ENCODE measurements at places on chromosomes 13 and 19.

GRCh38 chr19:7516878-7517277 lies 975 bp downstream of the ZNF358 start:
- no peak for DNase-seq

DNA sequence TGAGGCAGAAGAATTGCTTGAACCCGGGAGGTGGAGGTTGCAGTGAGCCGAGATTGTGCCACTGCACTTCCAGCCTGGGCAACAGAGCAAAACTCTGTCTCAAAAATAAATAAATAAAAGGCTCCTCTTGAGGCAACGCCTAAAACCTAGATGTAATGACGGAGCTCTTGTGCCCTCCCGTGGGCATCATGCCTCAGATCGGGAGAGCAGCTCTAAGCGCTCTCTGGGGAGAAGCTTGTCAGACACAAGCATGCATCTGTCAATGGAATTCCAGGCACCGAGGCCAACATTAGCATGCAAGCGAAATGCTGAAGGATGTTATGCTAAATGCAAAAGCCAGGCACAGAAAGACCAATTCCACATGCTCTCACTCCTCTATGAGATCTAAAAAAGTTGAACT lies 45.6 kb upstream of the MRI1 start:
- DNase-seq: peak; percentile 42

DNA sequence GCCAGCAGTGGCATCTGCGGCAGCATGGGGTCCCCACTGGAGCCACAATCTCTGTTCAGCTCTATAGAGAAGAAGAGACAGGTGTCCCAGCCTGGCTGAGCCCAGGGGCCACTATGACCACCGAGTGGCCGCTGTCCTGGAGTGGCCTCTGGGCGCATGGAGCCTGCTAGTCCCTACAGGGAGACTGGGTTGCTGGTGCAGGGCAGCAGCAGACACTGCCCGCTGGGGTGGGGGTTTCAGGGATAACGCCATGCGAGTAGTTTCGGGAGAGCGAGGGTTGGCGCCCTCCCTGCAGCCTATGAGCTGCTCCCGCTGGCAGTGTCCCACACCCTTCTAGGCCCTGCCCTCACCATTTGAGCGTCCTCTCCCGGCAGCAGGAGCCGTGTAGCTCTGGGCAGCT lies 10.9 kb upstream of the TEKTIP1 start:
- DNase-seq: no peak

GRCh38 chr13:113902986-113903775 lies 39.3 kb upstream of the GAS6 start:
- no peak for DNase-seq

DNA sequence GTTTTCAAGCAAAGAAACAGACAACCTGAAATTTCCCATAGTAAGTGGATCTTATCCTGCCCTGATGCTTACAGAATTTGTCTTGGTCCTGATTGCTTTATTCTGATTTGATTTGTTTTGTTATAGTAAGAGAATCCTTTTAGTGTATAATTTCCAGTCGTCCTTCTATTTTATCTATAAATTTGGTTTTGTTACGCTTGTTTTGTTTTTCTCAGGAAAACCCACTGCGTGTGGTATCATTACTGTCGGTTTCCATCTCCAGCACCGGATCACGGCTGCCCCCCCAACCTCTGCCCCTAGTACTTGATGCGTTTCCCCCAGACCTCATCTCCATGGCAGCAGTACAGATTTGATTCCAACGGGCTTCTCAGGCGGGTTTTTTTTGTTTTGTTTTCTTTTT lies 58.0 kb upstream of the PDCD5 start:
- DNase-seq: no peak

DNA sequence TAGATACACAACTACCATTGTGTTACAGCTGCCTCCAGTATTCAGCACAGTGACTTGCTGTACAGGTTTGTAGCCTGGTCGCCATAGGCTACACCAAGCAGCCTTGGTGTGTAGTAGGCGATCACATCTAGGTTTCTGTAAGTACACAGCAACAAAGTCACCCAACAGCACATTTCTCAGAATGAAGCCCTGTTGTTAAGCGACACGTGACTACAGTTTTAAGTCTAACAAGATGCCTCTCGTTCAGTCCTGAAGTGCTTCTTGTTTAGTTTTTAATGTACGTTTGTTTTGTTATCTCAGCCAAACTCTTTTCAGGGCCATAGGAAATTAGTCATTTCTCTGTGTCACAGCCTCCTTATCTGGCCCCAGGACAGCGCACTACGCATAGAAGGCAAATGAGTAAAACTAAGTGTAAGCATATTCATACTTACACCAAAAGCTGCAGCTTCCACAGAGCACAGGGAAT lies 50.0 kb upstream of the GPR183 start:
- DNase-seq: no peak

DNA sequence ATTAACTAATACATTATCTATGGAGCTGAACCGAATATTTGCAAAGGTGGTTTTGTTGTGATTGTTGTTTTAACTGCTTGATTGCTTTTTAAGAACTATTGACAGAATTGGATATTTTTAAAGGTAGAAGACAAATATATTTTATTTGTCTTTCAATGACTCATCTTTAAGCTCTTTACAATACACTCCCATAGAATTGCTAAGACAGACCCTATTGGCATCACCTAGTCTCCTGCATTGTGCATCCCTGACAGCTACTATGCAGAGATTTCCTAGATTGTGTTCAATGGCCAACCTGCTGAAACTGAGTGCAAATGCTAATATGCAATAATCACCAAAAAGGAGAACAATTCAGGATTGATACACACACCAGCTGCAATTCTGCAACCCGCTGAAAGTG lies 19.7 kb upstream of the SCEL start:
- DNase-seq: no peak

GRCh38 chr13:83248751-83249150 lies 633.5 kb downstream of the SLITRK1 start:
- DNase-seq: no peak

DNA sequence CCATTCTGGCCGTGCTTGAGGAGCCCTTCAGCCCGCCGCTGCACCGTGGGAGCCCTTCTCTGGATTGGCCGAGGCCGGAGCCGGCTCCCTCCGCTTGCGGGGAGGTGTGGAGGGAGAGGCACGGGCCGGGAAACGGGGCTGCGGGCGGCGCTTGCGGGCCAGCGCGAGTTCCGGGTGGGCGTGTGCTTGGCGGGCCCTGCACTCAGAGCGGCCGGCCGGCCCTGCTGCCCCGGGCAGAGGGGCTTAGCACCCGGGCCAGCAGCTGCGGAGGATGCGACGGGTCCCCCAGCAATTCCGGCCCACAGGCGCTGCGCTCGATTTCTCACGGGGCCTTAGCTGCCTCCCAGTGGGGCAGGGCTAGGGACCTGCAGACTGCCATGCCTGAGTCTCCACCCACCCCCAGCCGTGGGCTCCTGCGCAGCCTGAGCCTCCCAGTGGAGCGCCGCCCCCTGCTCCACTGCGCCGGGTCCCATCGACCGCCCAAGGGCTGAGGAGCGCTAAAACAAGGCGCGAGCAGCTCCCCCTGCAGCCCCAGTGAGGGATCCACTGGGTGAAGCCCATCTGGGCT lies 76.5 kb downstream of the PCDH20 start:
- no peak for DNase-seq

DNA sequence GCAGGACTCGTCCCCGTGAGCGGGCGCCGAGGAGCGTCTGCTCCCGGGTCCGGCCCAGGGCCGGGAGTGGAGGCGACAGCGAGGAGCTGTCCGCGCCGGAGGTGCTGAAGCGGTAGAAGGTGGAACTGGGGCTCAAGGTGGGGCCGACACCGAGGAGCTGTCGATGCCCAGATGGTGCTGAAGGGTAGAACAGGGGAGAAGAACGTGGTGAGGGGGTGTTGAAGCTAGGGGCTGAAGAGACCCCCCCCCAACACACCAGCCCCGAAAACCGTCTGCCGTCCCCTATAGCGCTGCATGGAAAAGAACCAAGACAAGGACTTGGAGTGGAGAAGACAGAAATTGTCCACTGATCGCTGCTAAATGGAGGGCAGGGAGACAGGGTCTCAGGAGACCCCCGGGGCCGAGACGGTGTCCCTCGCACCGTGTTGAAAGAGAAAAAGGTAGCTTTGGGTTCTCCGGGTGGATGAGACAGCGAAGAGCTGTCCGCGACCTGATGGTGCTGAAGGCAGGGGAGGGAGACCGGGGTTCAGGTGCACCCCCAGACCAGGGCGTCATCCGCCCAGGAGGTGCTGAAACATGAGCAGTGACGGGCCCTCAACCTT lies 7.1 kb upstream of the PDE4C start:
- DNase-seq: peak; percentile 74

- DNase-seq: no peak
Measured at GRCh38 chr13:107665926-107666458, 549.3 kb downstream of the LIG4 start.

DNA sequence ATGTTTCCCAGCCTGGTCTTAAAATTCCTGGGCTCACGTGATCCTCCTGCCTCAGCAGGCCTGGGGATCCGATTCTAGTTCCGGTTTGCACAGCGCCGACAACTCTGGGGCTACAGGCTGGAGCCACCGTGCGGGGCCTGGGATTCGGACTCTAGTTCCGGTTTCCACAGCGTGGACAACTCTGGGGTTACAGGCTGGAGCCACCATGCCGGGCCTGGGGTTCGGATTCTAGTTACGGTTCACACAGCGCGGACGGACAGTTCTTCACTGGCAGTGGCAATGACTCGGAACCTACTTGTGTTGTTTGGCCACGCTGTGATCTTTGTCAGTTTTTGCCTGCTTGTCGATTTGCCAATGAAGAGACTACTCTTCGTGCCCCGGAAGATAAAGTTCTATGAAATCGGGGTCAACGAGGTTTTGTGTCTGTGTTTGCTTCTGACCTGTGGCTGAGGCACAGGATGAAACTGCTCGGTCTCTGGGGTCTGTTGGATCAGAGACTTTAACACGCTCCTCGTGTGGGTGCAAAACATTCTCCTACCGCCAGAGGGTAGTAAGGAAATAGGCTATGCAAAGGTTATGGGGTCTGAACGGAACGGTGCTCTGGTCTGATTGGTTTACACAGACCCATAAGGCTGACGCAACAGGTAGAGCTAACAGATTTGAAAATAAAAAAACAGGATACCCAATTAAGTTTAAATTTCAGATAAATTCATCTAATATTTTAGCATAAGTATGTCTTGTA lies 12.1 kb upstream of the ZSCAN1 start:
- DNase-seq: peak; percentile 29

GRCh38 chr19:51621178-51621577 lies 9.0 kb downstream of the SIGLEC5 start:
- no peak for DNase-seq

GRCh38 chr13:30690282-30691188 lies 44.8 kb upstream of the ALOX5AP start:
- DNase-seq: peak; percentile 69

- DNase-seq: no peak
Measured at GRCh38 chr19:5632241-5632612, 9.3 kb downstream of the SAFB start.

- DNase-seq: no peak
Measured at GRCh38 chr13:74301258-74301935, 167.2 kb upstream of the KLF12 start.

- DNase-seq: no peak
Measured at GRCh38 chr19:48113190-48113917, 2.7 kb upstream of the PLA2G4C start.

- DNase-seq: no peak
Measured at GRCh38 chr19:46978171-46978869, 41.3 kb upstream of the NPAS1 start.

DNA sequence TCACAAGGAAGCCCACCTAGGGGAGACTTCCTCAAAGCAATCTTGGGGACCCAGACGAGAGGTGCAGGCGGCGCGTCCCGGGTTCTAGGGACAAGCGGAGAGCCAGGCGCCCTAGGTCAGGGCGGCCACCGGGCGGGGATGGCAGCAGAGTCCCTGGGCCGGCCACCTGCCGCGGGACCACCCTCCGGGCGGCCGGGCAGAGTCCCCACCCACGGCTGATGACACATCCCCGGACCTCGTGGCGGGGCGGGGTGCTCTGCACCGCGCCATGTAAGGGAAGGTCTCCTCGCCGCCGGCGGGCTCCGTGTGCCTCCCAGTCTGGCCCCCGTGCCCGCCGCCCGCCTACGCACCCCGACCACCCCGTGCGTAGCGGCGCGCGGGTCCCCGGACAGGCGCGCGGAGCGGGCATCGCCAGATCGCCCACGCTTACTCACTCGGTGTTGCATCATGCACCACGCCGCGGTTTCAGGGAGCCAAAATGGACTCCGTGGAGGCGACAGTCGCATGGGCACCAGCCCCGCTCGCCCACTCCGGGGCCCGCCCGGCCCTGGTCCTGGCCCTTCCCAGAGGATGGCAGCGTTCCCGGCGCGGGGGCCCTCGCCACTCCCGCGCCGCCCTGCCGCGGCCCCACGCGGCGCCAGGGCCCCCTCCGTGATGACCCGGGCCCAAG lies 643 bp downstream of the SLC7A1 start:
- peak; percentile 36 for DNase-seq

DNA sequence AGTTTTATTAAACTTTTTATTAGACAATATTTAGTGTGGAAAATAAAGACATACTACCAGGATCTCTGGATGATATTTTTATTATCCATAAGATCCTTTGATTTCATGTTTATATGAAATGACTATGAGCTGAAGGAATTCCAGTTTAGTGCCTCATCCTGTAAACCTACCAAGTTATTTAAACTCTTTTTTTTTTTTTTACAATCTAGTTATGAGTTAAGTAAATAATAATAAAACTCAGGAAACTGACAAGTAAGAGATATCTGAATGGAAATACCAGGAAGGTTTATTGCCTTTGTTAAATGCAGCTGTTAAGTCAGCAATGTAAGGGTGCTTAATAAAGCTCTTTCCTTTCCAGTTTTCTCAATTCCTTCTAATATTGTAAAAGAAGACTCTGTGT lies 53.9 kb downstream of the RXFP2 start:
- no peak for DNase-seq

DNA sequence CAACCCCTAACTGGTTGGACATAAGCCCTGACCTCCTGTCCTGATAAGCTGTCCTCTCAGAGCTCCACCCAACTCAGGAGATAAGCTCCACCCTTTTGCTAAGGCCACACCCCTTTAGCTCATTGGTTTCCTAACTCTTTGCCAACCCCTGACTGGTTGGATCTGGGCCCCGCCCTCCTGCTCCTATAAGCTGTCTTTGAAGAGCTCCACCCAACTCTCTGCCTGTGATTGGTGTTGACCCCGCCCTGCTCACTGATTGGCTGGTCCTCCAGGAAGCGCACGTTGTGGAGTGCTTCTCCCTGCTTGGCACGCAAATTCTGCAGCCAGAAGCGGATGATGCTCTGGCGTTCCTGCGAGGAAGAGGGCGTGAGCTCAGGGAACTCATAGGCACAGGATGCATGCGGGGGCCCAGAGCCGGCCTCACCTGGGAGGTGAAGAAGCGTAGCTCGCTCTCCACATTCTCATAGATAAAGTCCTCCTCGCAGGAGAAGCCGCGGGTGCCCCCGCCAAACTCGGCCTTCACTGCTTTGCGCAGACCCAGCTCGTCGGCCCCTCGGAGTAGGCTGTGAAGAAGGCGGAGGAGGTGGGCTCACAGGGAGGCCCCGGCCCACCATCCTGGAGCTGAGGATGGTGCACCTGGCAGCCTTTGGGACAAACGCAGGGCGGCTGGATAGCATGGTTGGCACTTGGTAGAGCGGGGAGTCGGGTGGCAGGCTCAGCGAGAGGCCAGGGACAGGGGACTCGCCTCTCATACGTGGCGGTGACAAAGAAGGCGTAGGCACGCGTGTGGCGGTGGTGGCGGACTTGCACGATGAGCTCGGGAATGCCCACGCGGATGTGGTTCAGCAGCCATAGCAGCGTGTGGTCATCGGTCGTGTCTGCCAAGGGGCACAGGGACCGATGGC lies 1.7 kb downstream of the ANO8 start:
- no peak for DNase-seq
